ENCODE measurements at places on chromosomes 3 and 15.

GRCh38 chr3:151393941-151394340, 9.4 kb upstream of the P2RY12 start:
- no peak for DNase-seq

DNA sequence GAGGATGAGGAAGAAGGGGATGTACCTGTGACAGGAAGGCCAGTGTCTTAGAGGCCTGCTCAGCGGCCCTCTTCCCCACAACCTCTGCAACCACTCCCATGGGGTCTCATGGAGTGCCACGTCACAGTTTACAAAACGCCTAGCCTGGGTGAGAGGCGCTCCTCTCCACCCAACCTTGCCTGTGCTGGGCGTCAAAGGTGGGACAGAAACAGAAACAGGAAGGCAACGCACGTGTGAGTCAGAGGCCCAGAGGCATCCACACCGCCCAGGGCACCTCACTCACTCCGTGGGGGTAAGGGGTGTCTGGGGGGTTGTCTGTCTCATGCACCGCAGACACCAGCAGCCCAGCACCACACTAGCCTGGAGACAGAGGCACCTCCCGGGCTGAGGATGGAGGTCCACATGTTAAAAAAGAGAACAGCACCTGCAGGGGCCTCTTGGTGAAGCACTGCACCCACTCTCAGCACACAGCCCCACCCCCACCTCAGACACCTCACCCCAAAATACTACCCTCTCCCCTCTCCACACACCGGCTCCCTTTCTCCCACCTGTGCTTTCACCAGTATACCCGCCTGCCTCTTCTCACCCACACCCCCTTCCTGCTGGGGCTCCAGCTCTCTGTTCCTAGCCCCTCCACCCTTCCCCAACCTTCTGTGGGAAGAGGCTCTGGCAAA, 4.7 kb upstream of the CALML4 start:
- DNase-seq: no peak

DNA sequence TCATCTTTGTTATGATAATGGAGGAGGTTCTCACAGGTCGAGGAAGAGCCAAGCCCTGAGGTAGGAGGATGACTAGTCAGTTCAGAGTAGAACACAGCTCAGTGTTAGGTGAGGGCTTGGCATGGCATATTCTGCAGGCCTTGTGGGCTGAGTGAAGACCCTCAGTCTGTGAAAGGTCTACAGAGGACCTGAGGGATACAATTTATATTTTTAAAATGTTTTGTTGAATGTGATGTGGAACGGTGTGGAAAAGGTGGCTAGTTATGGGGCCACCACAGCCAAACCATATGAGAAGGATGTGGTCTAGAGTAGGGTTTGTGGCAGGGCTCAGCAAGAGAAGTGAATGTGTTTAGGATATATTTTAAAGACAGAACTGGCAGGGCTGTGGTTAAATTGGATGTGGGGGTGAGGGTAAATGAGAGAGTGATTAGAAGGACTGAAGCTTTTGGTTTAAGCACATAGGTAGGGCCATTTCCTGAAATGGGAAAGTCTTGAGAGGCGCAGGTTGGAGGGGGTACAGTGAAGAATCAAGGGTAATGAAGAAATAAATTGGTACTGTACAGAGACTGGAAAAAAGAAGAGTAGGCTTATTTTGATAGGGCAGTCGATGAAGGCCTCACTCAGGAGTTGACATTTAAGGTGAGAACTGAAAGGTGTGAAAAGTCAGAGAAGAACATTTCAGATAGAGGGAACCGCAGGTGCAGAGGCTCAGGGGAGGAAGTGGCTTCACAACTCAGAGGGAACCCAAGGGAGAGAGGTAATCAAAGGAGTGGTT, 60.5 kb downstream of the SPTSSB start:
- DNase-seq: no peak

DNA sequence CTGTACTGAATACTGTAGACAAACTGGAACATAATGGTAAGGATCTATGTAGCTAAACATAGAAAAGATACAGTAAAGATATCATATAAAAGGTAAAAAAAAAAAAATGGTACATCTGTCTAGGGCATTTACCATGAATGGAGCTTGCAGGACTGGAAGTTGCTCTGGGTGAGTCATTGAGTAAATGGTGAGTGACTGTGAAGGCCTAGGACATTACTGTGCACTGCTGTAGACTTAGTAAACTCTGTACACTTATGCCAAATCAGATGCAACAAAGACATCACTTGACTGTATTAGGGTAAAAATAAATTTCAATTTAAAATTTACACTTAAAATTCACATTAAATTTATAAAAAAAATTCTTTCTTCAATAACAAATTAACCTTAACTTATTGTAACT, 281.3 kb upstream of the LMCD1 start:
- no peak for DNase-seq

- DNase-seq: no peak
These were observed 54.0 kb downstream of the B3GNT5 start for GRCh38 chr3:183306798-183307671.

DNA sequence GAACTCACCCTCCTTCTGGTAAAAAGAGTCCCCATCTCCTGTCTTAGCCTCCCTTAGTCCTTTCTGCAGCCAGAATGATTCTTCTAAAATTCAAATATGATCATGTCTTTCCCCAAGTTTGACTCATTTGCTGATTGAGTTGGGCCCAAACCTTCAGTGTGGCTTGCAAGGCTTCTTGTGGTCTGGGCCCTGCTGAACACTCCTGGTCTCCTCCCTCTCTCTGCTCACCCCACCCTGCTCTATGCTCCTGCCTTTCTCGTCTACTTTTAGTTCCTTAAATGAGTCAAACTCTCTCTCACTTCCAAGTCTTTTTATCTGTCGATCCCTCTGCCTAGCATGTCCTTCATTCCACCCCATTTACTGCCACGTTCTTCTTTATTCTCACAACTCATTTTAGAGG, 72.6 kb downstream of the CCR1 start:
- DNase-seq: no peak

GRCh38 chr15:54304321-54304720, 326.1 kb downstream of the UNC13C start:
- DNase-seq: no peak

DNA sequence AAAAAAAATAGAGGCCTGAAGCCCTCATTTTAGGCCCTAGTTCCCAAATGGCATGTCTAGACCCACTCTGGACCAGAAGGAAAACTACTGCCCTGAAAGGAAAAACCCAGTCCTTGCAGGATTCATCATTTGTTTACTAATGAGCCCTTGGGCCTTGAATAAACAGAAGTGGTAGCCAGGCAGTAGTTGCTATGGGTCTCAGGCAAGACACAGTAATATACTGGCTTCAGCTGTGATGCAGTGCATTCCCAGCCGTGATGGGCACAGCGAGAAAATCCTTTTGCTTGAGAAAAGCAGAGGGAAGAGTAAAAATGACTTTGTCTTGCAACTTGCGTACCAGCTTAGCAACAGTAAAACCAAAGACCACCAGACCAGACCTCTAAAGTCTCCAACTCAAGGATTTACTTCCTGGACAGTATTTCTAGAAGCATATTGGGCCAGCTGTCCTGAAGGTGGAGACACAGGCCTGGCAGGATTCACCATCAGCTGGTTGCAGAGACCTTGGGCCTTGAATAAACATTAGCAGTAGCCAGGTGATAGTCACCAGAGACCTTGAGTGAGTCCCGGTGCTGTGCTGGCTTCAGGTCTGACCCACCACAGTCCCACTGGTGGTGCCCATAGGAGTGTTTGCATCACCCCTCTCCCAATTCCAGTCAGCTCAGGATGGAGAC, 208.3 kb upstream of the SLITRK3 start:
- no peak for DNase-seq

- DNase-seq: no peak
These were observed 41.4 kb upstream of the SPATA12 start for GRCh38 chr3:57019057-57019456.

DNA sequence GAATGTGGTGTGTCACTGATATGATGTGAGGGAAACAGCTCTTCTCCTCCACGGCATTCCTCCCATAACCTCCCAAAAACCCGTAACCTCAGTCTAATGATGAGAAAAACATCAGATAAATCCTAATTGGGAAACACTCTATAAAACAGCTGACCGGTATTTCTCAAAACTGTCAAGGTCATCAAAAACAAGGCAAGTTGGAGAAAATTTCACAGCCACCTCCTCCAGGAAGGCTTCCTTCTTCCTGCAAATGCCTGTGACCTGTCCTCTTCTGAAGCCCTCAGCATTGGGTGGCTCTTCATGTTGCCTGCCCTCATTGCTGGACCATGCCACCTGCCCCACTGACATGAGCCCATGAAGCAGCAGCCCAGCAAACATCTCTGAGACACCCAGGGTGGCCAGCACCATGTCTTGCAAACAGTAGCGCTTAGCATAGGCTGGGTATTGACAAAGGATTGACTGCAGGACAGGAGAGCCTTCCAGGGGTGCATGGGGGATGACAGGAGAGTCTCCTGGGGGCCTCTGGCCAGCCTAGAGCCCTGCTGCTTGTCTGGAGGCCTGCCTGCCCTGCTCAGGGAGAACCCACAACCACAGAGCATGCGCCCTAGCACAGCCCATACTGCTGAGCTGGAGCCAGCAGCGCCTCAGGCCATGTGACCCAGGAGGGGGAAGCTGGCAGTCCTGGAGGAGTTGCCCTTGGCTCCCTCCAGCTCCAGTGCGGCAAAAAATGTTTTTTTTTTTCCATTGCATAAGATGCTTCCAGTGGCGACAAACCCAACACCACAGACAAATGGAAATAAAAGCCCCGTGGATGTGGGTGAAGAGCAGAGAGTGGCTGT, 49.7 kb downstream of the XXYLT1 start:
- DNase-seq: no peak
